ENCODE measurements at places on chromosomes 12 and 14.
A peak's percentile ranks its signal among the peaks of the same experiment; 100 is the strongest.

GRCh38 chr12:132610051-132610759, at the start of gene LRCOL1:
Gene LRCOL1, minus strand, starts transcription at chr12:132610582. Its CDS starts 4,331 bp downstream, at chr12:132606251.
- DNase-seq = peak; percentile 93

DNA sequence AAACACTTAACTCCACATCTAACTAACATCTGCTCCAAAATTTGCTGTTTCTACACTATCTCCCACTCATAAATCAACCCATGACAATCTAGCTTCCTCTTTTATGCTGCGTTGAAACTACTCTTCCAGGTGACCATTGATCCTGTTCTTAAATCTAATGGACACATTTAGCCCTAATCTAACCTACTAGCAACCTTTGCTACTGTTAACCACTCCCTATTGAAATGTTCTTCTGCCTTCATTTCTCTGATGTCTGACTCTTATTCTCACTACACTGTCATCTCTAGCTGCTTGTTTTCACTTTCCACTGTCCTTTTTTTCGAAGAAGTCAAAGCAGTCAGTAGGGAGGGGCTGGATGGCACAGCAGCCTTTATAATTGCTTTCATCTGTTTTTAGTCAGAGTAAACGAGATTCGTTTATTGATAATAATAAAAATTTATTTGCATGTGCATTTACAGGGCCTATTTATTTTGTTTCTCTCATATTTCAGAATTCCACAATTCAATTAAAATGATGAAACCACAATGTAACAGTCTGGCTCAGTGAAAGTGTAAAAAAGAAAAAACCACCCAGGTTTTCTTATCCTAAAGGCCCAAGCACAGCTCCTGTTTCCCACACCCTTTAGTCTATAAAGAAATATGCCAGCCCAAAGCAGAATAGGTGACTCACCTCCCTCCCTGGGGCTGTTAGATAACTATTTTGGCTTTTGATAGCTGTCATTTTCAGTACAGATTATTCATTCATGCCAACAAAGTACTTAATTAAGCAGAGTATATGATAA, 44.9 kb downstream of the ATP2B1 start:
- DNase-seq = peak; percentile 26

- DNase-seq = peak; percentile 2
These were observed 67.0 kb downstream of the PRKCH start for GRCh38 chr14:61388173-61388975.

- no peak for DNase-seq
These were observed 12.9 kb upstream of the GTF2A1 start for GRCh38 chr14:81233615-81234014.

- no peak for DNase-seq
These were observed 33.1 kb downstream of the C12orf42 start for GRCh38 chr12:103462675-103463074.

GRCh38 chr12:63898764-63899337, 54.4 kb downstream of the SRGAP1 start:
- no peak for DNase-seq

- no peak for DNase-seq
These were observed 5.7 kb downstream of the RASAL1 start for GRCh38 chr12:113129664-113130456.

GRCh38 chr12:117836999-117837736, 131.6 kb downstream of the KSR2 start:
- DNase-seq = peak; percentile 88

DNA sequence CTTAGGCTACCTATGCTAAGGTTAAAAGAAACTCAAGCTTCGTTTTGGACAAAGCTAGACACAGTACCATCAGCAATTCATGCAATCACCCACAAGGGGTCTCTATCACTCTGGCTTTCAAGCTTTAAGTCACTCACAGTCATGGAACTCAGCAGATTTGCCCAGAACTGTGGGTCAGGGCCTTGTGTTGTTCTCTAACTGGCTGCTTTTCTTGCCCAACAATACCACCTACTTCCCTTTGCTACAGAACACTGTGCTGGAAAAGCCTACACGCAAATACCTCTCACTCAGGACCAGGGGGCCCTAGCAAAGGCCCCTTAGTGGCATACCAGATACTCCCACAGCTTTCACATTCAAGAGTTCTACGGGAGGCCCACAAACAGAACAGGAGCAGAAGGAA, 9.1 kb downstream of the NEMP1 start:
- peak; percentile 87 for DNase-seq

- DNase-seq = no peak
These were observed 8.5 kb downstream of the BORCS5 start for GRCh38 chr12:12365446-12365802.

DNA sequence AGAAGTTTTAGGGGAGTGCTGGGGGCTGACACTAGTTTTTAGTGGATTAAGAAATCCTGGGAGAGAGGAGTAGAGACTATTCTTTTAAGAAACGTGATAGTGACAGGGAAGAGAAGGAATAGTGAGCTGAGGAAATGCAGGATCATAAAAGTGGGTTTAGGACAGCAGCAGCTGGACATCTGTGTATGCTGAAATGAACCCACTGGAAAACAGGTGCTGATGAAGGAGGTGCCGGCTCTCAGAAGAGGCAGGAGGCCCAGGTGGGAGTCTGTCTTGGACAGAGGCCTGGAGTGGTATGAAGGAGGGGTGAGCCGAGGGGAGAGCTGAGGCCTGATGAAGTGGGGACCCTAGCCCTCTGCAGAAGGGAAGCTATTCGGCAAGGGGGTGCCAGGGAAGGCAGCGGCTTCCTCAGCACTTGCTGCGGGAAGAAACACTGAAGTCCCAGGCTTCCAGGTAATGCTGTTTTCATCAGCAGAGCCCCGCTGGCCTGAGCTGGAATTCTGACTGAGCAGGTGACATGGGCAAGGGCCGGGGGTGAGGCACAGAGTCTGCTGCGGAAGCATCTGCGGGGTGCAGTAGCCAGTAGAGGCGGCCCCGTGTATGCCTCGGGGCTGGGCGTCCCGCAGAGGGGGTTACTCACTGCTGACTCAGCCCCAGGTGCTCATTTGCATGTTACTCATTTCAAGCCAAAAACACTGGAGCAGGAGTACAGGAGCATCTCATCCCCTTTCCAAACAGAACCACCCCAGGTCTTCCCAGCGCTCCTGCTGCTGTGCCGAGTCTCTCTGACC, 89.7 kb downstream of the TMCC3 start:
- peak; percentile 82 for DNase-seq

GRCh38 chr12:79690142-79690637, 574 bp downstream of the PAWR start:
- no peak for DNase-seq

GRCh38 chr14:68269136-68269927, 449.8 kb downstream of the RAD51B start:
- peak; percentile 55 for DNase-seq

- no peak for DNase-seq
These were observed 95.3 kb downstream of the CATSPERB start for GRCh38 chr14:91636604-91637003.

GRCh38 chr12:114342656-114343055, 63.3 kb downstream of the TBX5 start:
- no peak for DNase-seq

DNA sequence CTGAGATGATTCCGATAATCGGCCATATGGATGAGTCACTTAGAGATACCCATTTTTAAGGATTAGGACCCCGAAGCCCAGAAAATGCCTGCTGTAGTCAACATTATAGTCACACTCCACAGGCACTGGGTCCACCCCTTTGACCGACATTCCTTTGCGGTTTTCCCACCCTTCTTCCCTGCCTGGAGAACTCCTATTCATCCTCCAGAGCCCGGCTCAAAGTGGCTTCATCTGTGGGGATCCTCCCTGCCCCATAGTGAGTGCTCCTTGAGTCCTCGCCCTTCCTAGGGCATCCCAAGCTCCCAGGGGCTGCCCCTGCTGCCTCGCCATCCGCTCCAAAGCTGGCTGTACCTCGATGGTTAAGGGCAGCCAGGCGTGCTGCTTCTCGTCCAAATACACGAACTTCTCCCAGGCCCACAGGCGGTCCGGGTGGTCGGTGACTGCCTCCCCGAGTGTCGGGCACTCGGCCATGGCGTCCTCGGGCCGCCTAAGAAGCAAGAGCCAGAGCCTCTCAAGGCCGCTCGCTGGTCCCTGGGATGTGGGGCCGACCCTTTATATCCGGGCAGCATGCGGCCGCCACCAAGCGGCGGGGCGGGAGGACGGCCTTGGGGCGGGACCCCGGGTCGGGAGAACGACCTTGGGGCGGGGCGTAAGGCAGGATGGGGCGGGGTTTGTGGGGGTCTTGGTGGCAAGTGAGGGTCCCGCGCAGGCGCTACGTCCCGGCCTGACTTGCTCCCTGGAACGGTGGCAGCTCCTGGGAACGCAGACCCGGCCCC, at the start of gene TCL1A:
TSS of gene TCL1A (minus strand) at position 530 of the 776 bp plus-strand sequence. CDS start at position 471, 59 bp downstream.
- no peak for DNase-seq

GRCh38 chr12:112664569-112664968, 127.0 kb upstream of the RPH3A start:
- peak; percentile 44 for DNase-seq

- no peak for DNase-seq
These were observed 15.4 kb upstream of the IFI27L2 start for GRCh38 chr14:94144765-94145164.

DNA sequence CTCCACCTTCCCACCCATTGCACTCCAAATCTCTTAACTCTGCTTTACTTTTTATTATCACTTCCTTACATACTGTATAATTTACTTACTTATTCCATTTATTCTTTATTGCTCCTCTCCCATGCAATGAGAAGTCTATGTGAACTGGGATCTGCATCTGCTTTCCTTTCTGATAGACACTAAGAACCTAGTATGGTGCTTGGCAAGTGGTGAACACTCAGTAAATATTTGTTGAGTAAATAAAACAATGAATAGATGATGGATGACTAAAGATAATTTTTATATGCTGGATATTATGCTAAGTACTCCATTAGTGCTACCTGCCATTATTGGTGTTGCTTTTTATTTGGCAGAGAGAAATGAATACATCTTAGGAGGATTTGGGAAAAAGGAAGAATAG, 151.0 kb downstream of the TPH2 start:
- DNase-seq = no peak

DNA sequence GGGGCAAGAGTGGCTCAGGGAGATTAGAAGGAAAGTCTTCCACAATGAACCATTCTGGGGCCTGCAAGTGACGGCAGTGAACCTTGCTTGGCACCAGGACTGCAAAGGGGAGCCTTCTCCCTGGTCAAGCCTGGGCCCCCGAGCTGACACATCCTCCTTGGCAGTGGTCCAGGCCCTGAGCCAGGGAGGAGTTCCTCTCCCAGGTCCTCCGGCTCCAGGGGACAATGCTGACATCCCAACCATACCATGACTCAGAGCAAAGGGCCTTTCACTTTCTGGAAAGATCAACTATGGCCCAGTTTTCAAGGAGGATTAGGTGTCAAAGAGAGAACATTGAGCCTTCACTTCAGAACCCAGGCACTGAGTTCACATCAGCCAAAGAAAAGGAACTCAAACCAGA, 756.5 kb upstream of the TBX3 start:
- peak; percentile 77 for DNase-seq

- DNase-seq = no peak
These were observed 77.8 kb downstream of the DIO2 start for GRCh38 chr14:80133457-80133856.

DNA sequence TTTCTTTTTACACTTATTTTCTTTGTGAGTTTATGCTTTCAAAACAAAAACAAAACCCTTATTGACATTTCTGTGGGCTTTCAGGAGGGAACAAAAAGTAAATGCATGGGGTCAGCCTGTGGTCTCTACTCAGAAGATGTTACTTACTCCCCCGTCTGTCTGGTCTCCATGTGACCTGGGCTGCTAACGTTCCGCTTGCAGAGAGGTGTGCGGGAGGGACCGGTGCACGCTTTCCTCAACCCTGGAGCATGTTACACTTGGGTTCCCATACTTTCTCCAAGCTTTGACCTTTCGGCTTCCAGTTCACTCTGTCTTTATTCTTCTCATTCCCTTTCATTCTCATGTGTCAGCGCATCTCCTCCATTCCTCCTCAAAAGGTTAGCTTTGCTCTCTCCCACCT, 36.5 kb downstream of the ZC3H14 start:
- no peak for DNase-seq

GRCh38 chr12:64413884-64414283, 9.7 kb downstream of the XPOT start:
- no peak for DNase-seq

GRCh38 chr12:119183942-119184695, 5.4 kb downstream of the HSPB8 start:
- no peak for DNase-seq

DNA sequence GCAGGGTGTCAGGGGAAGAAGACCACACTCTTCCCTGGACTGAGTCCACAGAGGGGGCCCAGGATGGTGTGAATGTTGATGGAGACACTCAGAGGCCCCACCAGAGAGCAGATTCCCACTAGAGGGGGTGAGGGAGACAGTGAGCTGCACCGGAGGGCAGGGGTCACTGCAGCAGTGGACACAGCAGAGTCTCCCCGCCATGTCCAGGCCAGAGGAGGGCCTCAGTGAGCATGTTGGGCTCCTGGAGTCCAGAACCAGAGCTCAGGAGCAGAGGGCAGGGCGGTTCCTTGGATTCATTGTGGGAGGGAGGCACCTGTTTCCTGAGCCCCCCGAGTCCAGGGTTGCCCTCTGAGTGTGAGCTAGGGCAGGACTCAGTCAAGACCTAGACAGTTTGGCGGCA, 1.8 kb upstream of the KRT82 start:
- DNase-seq = no peak

Measured in astrocyte of the hippocampus (primary cell).